GM12865 (cell line): ENCODE measurements at places on chromosomes 7 and 10.

DNA sequence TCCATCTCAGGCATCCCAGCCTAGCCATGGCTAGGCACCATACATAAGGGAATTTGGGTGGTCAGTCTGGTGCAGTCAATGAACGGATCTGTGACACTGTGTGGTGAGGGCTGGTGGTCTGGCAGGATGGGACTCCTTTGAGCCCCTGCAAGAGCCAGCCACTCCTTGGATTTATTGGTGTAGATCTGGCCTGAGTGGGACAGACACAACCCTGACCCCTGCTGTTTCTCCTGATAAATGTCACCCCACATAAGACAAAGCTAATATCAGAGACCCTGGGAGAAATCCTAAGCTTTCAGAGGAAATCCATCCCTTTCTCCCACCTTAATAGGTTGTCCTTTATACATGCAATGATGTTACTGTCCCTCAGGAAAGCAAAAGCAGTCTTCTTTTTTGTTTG lies 2.3 kb downstream of the FBXO24 start:
- DNase-seq: peak; percentile 46

DNA sequence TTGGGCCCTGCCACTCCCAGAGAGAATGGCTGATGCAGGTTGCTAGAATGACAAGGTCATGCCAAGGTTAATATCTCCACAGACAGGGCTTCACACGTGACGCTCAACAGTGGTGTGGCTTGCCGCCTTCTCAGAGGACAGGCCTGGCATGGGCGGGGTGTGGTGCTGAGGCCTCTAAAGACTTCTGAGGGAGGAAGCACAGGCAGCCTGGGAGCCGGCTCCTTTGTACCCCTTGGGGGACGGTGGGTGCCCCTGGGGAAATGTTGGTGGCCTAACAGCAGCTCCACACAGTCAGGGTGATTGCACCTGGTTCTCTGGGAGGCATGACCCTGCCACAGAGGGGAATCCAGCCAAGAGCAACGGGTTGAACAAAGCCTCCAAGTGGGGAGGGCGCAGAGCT lies 115.1 kb downstream of the PKD1L1 start:
- DNase-seq: peak; percentile 24

DNA sequence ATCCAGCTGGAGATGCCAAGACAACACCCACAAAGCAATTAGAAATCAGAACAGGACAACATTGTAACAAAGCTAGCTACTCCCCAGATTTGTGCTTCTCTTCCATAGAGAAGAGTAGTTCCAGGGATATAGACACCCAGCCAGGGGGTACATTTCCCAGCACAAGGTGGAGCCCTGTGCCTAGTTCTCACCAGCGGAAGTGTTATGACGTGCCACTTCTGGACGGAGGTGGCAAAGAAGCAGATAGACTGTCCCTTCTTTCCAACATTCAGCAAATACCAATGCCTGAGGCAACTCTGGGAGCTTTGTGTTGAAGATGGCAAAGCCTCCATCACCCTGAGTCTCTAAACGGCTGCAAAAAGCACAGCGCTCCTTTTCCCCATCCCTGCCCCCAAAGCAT lies 23.4 kb upstream of the GSAP start:
- no peak for DNase-seq

DNA sequence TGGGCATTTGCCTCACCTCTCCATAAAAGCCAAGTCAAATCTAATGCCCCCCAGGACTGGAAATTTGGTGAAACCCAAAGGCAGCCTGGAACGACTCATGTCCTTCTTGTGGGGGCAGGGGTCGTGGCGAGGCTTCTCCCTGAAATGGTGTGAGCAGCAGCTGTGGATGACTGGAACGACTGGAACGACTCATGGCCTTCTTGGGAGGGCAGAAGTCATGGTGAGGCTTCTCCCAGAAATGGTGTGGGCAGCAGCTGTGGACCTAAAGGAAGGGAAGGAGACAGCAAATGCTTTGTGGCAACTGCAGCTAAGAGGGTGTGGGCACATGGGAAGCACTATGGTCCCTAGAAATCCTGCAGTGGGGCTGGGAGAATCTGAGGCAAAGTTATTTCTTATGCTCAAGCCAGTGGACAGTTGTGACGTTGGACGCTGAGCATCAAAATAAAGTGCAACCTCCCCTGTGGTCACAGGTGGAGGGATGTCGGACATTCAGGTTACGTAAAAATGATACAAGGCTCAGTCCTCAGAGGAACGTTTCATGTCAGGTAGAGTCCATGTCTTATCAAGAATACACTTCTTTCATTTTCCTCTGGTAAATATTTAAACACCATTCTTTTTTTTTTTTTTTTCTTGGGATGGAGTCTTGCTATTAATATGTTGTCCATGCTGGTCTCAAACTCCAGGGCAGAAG lies 107.0 kb upstream of the KIF5B start:
- no peak for DNase-seq

DNA sequence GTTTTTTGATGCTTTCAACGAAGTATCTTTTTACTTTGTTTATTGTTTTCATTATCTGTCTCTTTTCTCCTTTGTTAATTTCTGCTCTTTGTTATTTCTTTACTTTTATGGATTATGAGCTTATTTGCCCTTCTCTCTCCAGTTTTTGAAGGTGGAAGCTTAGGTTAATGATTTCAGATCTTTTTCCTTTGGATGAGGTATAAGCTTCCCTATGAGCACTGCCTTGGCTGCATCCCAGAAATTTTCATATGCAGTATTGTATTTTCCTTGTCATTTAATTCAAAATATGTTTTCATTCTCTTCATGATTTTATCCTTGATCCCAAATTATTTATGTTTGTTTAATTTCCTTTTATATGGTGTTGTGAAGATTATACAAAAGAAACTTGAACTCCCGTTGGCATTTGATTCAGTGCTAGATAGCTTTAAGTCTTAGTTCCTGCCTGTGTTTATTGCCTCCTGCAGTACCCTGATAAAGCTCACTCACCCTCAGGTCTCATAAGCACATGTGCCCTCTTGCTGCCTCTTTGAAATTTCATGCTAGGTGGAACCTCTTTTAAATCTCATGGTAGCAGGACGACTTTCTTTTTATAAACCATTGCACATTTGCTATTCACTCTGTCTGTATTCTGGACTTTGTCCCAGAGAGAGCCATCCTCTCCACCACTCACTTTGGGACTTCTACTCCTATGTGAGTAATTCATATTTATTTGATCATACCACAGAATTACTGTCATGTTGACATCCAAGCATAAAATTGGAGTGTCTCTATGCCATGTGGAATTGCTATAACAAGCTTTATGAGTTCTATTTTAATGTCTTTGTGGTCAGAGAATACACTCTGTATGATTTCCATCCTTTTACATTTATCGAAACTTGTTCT lies 23.0 kb upstream of the CEP41 start:
- no peak for DNase-seq

- DNase-seq: no peak
Observed at GRCh38 chr7:157785486-157786186, 448.8 kb downstream of the DNAJB6 start.

DNA sequence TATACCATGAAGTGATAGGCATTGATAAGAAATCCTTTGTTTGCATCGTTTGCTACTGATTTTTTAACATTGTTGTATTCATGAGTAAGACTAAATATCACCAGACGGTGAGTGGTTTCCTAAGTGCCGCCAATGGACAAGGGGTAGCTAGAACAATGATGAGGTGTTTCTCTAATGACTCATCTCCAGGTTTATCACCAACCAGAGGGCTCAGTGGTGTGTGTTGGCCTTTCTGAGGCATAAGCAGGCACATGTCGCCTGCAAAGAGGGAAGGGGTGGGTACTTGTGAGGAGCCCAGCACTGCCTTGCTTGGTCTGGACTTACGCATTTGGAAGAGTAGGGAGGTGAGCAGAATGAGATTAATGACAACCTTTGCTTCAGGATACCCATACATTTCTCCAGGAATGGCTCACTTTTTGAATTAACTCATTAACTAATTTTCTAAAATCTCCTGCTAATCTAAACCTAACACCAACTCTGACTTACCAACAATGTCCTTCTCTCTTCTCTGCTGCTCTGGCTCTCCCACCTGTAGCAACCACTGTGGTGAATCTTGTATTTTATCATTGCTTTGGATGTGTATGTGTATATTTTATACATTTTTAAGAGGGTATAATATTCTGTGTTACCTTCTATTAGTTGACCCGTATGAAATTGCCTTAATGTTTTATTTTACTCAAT lies 722.6 kb downstream of the GRID1 start:
- DNase-seq: no peak

- DNase-seq: no peak
Observed at GRCh38 chr7:7654964-7655715, 14.6 kb downstream of the UMAD1 start.

GRCh38 chr7:4202954-4203353 lies 479.1 kb upstream of the FOXK1 start:
- DNase-seq: no peak

GRCh38 chr10:131092876-131093275 lies 218.6 kb downstream of the TCERG1L start:
- no peak for DNase-seq

DNA sequence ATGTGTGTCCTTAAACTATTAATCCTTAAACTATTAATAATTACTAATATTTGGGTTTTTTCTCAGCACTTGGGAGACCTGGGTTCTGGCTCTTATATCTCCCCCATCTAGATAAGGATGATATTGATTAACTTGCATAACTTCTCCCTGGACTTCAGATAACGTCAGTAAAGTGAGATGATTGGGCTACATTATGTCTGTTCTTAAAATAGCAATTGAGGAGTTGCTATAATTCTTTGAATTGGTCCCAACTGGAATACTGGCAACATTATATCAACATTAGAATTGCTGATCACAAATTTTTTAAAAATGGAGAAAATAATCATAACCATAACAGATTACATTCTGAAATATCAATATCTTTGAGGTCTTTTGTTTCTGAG lies 1.9 kb downstream of the APBB1IP start:
- DNase-seq: no peak

GRCh38 chr7:7595451-7595850 lies 28.8 kb downstream of the MIOS start:
- DNase-seq: no peak

DNA sequence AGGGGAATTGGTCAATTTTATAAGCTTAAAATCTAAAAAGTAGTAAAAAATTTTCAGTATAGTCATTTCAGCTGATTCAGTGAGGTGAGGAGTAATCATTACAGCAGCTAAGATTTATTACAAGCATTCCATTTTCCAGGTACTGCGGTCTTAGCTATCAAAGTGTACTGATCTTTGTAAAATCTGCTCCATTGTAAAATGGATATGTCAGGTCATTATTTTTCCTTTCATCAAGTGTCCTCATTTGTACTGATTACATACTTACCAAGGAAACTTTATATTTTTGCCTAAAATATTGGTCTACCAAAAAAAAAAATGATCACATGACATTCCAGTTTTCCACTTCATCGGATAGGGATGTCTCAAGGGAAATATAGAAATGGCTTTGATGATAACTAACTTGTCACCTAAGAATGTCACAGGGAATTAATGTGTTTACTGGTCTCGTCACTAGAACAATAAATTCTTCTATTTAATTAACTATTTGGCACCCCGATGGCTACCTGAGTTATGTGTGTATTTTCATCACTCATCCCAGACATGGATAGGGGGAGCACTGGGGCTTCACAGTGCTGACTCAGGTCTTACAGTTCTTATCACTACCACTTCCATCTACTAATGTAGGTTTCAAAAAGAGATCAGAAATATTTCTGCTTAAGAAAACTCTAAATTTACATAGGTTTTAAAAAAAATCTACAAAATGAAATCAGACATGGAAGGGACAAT lies 948.4 kb downstream of the PCDH15 start:
- DNase-seq: no peak
